Tracheal epithelial cell (primary cell): ENCODE measurements at places on chromosomes 6 and 20. TPM values are rescaled to one million over a fixed set of nuclear protein-coding genes. Genes with fewer than 3 reads are reported as not detected.

Gene PHACTR3
- total RNA-seq: 3.4 and 13.6 TPM in 2 replicates

Gene KHDRBS2
- total RNA-seq: not detected in 2 replicates

Gene PBOV1
- not detected in 2 replicates for total RNA-seq

Gene MYLIP
- 2.4 and 4.5 TPM in 2 replicates for total RNA-seq

Gene ENPP1
- total RNA-seq: under 0.01 and 0.72 TPM in 2 replicates

Gene C20orf144
- 0.24 TPM in 1 of 2 replicates, not detected in the other for total RNA-seq
